ENCODE measurements at places on chromosomes 4 and X. TPM values are rescaled to one million over a fixed set of nuclear protein-coding genes. Genes with fewer than 3 reads are reported as not detected.

ZFP42 gene
- total RNA-seq = not detected

HAUS7 gene
- 47.9 TPM for total RNA-seq

CLDN2 gene
- not detected for total RNA-seq

GASK1B gene
- 5.1 TPM for total RNA-seq

PRR27 gene
- not detected for total RNA-seq

Measured in OCI-LY7 (cell line).